ENCODE measurements at places on chromosomes 1 and 21.

- DNase-seq = no peak
Observed at GRCh38 chr1:20078711-20079110, 8.7 kb downstream of the PLA2G5 start.

GRCh38 chr1:2504225-2504948 is 22.0 kb downstream of the PANK4 start:
- DNase-seq = no peak

GRCh38 chr1:97820470-97821188 is 100.2 kb downstream of the DPYD start:
- peak; percentile 22 for DNase-seq

- DNase-seq = no peak
Observed at GRCh38 chr21:34133392-34133791, 60.0 kb downstream of the MRPS6 start.

DNA sequence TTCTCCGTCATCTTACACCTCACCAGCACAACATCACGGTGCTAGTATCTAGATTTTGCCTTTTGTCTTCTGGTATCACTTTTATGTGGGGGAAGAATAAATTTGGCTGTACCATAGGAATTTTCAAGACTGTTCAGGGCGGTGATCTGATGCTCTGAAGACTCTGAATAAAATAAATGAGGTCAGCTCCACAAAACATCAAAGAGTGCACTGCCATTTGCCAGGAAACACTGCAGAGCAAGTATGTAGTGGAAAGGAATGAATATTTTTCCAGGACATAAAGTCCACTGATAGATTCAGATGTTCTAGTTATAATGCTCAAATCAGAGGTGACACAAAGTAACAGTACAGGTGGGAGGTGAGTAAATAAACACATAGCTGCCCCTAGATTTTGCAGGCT is 56.3 kb downstream of the ZP4 start:
- DNase-seq = no peak

- DNase-seq = no peak
Observed at GRCh38 chr1:219749370-219749769, 136.5 kb upstream of the ZC3H11B start.

DNA sequence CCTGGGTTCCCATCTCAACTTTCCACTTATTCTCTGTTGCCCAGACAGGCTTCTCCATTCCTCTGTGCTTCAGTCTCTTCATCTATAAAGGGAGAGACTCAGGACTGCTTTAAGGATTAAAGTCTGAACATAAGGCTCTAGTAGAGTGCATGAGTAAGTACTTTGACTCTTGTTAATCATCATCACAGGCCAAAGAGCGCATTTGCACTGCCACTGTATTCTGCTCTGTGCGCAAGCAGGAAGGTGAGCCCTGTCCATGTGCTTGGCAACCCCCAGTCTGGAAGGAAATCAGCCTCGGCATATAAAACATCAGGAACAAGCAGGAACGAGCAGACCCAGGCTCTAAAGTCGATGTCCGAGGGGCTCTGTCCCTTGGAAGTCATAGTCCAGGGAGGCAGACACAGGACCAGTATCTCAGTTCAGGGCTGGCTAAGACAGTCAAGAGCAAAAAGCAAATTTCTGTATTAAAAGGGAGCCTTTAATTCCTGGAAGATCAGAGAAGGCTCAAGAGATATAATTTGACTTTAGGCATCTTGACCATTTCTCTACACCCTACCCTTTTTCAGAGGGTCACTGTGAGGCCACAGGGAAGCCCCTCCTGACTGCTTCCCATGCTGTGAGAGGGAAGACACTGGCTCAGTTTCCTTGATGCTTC is 131.2 kb downstream of the TRABD2B start:
- no peak for DNase-seq

DNA sequence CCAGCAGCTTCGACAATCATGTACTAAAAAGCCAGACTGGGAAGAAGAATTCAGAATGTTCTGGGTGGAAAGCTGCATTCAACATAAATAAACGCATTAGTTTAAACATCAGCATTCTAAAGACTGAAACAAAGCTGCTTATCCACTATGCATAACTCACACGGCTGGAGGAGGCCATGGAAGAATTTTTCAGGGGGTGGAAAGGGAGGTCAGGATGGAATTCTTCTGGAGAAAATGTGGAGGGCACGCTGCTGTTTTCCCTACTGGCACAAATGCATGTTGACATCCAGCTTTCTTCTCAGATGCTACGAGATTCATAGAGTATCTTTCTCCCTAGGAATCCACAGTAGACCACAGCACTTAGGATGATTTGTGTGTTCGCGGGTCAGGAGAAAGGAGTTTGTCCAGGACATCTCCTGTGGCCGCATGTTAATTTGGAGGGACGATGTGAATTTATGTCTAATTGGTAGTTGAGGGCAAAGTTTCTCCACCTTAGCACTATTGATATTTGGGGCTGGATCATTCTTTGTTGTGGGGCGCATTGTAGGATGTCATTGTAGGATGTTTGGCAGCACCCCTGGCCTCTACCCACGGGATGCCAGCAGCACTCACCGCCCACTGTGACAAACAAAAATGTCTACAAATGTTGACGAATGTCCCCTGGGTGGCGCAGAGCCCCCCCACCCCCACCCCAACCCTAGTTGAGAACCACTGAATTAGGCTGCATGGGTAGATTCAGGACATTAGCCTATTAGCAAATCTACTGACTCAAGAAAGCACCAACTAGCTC is 86.5 kb upstream of the KAZN start:
- no peak for DNase-seq

DNA sequence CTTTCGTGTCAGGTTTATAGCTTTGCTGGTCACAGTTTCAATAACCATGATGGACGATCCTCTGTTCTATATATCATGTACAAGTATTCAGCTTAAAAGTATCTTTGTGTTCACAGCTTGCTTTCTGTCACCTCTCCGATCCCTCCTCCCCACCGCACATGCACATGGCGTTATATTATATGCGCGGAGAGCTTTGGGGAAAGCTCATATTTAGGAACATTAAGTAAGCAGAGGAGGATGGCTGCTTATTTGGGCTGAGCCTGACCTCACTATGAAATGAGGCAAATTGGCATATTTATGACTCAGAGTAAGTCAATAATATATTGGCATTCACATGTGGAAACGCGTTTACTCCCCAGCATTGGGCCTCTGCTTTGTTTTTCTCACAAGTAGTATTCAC is 360.5 kb downstream of the HLX start:
- DNase-seq = no peak

DNA sequence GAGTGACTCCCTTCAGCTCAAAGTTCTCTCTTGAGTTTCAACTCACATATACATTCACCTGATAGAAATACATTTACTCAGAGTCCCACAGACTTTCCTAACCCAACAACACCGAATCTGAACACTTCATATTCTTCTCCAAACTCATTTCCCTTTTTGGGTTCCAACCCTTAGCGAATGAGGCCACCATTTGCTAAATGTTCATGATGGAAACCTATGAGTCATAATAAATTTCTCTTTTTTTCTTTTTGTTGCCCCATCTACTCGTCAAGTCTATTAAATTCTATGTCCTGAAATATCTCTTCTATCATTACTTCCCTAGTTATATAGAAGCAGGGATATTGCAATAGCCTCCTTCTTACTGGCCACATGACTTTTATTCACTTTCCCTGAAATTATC is 100.1 kb downstream of the HLX start:
- DNase-seq = no peak

- DNase-seq = no peak
Observed at GRCh38 chr1:61221642-61222041, 139.3 kb downstream of the NFIA start.

DNA sequence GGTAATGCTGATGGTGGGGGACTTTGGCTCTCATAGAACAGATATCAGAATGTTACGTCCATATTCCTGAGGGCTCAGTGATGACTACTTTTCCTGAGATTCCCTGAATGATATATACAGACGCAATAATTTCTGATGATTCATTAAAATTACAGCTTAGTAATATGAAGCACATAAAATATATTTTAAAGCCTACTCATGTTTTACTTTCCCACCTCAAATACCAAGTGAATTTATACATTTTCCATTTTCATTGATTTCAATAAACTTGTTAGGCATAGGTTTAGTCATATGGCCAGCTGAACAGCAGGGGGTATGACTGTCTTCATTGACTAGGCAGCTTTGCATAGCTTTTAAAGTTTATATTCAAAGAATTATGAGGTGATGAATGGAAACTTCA is 26.2 kb upstream of the PDC start:
- no peak for DNase-seq

DNA sequence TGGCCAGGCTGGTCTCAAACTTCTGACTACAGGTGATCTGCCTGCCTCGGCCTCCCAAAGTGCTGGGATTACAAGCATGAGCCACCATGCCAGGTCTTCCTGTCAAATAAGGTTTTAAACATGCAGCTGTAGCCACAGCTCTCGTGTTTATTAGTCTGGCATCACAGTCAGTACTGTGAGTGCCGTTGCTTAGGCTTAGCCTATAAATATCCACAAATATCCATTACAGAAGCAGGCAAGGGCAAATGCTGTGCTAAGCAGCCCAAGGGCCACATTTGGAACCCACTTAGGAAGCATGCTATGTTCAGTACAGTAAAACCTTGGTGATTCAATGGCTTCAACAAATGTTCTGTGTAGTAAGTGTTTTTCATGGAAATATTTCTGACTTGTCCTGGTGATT is 75.9 kb downstream of the KIF1B start:
- no peak for DNase-seq

DNA sequence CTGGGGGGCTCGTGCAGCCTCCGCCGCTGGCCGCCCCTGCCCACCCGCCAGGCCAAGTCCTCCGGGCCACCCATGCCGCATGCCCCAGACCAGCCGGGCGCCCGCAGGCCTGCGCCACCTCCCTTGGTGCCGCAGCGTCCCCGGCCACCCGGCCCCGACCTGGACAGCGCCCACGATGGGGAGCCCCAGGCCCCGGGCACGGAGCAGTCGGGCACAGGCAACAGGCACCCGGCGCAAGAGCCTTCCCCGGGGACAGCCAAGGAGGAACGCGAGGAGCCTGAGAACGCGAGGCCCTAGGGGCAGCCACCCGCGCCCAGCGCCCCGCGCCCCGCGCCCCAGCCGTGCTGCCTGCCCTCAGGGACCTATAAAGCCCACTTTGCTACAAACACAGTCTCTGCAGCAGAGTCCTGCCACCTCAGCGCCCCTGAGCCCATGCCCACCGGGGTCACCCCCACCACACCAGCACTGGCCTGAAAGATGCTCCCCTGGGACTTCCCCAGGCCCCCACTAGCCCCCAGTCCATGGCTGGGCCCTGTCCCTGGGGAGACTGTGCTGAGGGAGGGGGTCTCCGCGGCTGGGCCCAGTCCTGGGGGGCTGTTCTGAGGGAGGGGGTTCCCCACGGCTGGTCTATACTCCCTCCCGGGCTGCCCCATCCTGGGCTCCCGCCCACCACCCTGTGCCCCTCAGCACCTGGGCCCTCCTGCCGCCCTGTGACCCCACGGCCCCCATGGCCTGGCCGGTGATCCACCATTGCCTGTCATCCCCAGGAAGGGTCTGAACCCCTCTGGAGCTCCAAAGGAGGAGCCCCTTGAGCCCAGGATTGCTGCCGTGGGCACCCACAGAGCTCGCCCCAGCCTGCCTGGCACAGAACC is 8.6 kb downstream of the TNFRSF18 start:
- no peak for DNase-seq

DNA sequence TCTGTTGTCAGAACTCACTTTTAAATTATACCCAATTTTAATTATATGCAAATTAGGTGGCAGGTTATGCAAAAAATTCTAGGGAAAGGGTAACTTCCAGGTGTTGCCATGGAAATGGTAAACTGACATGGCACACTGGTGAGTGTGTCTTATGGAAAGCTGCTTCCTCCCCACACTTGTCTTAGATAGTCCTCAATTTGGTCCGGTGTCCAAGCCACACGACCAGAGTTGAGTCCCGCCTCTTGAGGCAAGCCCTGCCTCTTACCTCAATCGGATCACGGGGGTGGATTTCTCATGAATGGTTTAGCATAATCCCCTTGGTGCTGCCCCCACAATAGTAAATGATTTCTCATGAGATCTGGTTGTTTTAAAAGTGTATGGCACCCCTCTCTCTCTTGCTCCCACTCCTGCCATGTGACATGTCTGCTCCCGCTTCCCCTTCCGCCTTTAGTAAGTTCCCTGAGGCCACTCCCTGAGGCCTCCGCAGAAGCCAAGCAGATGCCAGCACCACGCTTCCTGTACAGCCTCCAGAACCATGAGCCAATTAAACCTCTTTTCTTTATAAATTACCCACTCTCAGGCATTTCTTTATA is 74.9 kb downstream of the MATN1 start:
- DNase-seq = no peak

DNA sequence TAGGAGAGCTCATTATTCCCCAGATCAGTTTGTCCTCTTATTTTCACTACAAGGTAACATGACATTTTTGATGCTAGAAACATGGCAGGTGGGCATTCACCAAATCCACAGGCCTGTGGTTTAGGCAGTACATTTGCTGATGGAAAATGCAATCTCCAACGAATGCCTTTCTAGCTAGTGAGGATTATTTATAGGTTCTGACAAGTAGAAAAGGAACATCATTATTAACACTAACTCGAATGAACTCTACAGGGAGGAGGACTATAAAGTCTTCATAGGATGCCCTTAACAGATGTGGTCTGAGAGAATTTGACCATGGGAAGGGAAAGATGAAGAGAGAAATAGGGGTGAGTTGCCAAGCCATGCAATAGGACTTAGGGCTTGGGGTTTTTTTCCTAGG is 71.5 kb upstream of the BCL10 start:
- DNase-seq = no peak

DNA sequence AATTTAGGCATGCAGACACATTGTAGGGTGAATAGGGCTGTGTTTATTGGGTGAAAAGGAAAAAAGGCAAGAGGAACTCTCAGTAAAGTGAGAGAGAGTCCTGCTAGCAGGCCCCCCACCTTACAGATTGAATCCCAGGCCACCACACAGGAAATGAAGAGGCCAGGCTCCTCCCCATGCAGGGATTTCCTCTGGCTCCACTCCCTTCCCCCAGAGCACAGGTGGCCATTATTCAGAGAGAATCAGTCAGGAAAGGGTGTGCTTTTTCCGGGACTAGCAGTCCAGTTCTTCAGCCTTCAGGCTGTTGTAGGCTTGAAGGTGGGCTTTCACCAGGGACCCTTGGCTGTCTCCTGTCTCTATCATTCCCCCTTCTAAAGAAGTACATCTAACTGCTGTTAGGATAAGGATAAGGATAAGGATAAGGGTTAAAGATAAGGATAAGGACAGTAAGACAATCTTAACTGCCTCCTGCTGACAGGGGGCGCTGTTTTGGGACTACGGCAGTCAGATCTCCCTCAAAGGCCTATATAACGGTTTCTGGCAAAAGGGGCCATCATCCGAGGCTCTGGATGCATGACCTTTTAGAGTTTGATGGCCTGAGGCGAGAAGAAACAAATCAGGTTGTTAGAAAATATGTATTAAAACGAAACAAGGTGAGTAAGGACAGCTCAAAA is 26.3 kb downstream of the ZNF648 start:
- no peak for DNase-seq

GRCh38 chr21:41928621-41929220 is 25.1 kb downstream of the C2CD2 start:
- peak; percentile 24 for DNase-seq

DNA sequence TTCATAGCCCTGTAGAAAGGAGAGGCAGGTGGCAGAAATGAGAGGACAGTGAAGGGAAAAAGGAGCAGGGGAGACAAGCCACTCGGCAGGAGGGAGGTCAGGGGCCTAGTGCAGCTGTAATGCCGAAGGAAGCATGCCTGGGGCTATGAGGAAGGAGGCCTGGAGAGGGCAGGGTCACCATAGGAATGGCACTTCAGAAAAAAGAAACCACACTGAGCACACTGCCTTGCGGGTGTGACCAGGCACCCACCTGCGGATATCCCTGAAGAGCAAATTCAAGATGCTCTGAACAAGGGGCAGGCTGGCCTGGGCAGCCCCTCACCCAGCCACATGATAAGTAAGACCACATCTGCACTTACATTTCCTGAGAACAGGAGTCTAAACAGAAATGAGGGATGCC is 104.7 kb downstream of the JAK1 start:
- DNase-seq = peak; percentile 20

GRCh38 chr1:15045123-15045522 is 108.4 kb upstream of the TMEM51 start:
- no peak for DNase-seq

Measured in CD4-positive, alpha-beta T cell treated with Interferon alpha-2 for 1 hour (primary cell).